NCI-H1417 treated with DMSO at 0.1 percent for 48 hours (cell line): ENCODE measurements at places on chromosomes 3 and 15.

DNA sequence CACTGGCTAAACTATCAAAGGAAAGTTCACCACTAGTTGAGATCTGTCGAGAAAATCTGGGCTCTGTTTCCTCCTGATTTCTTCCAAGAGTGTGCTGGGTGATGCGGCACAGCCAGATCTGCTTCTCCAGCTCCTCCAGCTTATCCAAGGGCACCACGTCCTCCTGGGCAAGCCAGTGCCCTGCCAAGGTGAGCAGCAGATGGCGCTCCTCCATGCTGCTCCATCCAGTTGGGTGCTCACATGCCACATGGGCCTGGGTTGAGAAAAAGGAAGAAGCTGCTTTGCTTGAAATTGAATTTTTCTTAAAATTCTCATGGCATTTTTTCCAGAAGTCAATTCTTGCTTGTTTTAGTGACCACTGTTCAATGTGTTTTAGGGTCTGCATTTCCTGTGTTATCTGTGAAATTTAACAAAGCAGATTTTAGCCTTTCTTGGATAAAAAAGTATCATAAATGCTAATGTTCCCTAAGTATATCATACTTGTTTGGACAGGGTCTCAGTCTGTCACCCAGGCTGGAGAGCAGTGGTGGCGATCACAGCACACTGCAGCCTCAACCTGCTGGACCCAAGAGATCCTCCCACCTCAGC lies 47.3 kb downstream of the EIF3J start:
- no peak for DNase-seq

GRCh38 chr3:97010881-97011657 lies 196.7 kb downstream of the EPHA6 start:
- DNase-seq: no peak

GRCh38 chr15:92095693-92096092 lies 242.2 kb downstream of the SLCO3A1 start:
- no peak for DNase-seq

- DNase-seq: no peak
Observed at GRCh38 chr3:3798631-3799113, 559 bp upstream of the LRRN1 start.
